ENCODE measurements at places on chromosomes 6 and 20.
A peak's percentile ranks its signal among the peaks of the same experiment; 100 is the strongest.

- no peak for DNase-seq
Observed at GRCh38 chr6:112218563-112218962, 35.8 kb downstream of the LAMA4 start.

- no peak for DNase-seq
Observed at GRCh38 chr6:70150521-70150920, 152.4 kb downstream of the COL9A1 start.

GRCh38 chr6:119233312-119233984 lies 116.1 kb downstream of the MAN1A1 start:
- DNase-seq, result no peak

- DNase-seq, result no peak
Observed at GRCh38 chr6:21189759-21190158, 403.8 kb upstream of the SOX4 start.

DNA sequence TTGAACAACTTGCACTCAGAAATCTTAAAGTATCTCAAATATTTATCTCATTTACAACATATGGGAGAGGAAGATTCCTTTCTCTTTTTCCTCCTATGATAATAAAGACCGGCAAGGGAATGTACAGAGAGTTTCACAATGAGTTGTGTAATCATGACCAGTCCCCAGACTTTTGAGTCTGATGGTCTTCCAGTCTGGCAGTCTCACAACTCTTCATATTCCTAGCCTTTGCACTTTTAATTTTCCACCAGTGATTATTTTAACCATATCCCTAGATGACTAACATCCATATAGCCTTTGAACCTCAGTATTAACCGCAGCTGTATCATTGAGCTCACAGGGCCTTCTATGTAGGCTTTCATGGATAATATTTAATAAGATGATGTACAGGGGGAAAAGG lies 278.5 kb downstream of the KHDC1L start:
- no peak for DNase-seq

DNA sequence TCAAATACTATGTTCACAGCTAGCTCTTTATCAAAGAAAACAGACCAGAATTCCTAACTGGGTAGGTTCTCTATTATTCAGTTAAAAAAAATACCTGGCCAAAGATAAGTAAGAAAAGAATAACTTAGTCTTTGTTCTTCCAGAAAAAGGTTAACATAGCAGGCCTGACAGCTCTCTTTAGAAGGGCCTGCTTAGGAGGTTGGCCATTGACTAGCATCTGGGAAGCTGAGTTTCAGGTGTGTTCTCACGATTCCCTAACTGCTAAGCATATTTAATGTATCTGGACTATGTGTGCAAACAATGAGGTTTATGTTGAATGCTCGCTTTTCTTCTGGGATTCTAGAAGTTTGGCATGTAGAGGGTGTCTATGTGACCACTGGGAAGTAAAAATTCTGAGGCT lies 618.9 kb downstream of the HACE1 start:
- no peak for DNase-seq

GRCh38 chr6:153084393-153084792 lies 46.7 kb downstream of the RGS17 start:
- DNase-seq, result no peak

DNA sequence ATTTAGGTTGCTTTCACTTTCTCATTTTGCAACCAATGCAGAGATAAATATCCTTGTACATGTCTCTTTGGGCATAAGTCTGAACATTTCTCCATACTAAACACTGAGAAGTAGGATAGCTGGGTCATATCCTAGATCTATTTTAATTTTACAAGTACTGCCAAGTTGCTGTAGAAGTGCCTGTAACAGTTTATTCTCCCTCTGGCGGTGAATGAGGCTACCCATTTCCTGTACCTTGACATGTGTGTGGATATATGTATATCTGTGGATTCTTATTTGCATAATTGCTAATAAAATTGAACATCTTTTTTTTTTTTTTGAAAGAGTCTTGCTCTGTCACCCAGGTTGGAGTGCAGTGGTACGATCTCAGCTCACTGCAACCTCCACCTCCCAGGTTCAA lies 48.0 kb upstream of the PNRC1 start:
- DNase-seq, result peak; percentile 33

- no peak for DNase-seq
Observed at GRCh38 chr6:41557335-41557734, 11.2 kb downstream of the FOXP4 start.

DNA sequence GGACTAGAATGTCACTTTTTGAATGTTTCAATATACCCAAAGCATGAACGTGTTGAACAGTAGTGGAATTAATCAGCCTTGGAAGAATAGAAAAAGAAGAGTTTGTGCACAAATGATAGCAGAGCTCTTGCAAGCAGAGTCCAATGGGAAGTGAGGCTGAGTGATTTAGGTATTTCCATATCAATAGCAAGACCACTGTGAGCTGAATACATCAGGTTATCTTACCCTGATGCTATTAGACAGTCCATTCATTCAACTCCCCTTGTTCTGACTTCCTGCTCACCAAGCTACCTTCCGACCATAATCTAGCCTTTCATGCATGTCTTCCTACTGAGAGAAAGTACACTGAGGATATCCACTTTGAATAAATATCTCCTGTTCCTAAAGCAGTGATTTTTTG lies 349.2 kb upstream of the RNF217 start:
- DNase-seq, result no peak

Measured in HL-60 (cell line).